Stromal cell of bone marrow (primary cell): ENCODE measurements at places on chromosomes 5 and 9.

DNA sequence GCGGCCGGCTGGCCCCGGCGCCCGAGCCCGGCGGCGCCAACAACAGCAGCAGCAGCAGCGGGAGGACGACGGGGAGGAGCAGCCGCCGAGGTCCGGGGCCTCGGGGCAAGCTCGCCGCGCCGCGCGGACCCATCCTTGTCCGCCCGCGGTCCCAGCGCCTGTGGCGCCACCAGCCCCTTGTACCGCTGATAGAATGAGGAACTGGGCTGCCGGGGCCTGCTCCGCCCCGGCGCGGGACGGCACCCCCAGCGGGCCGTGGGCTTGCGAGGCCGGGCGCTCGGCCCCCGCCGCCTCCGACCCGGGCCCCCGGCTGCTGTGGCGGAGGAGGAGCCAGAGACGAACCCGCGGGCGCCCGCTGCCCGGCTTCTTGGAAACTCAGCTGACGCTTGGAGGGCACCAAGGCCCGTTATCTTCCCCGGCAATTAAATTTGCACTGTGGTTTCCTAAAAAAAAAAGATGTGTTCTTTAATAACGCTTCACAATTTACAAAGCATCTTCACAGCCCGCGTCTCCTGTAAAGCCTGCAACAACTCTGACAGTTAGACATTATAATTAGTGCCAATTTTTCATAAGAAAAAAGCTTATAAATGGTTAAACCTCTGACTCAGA is at the start of gene ARSB:
Gene ARSB, minus strand, starts transcription at position 195 of the 609 bp plus-strand sequence. Its CDS starts 62 bp downstream, at position 133.
- DNase-seq: no peak

- DNase-seq: peak; percentile 54
Observed at GRCh38 chr9:130042885-130043653, at the start of gene FNBP1. Gene FNBP1 (minus strand): TSS chr9:130043189. CDS start chr9:130042975, 214 bp downstream.

DNA sequence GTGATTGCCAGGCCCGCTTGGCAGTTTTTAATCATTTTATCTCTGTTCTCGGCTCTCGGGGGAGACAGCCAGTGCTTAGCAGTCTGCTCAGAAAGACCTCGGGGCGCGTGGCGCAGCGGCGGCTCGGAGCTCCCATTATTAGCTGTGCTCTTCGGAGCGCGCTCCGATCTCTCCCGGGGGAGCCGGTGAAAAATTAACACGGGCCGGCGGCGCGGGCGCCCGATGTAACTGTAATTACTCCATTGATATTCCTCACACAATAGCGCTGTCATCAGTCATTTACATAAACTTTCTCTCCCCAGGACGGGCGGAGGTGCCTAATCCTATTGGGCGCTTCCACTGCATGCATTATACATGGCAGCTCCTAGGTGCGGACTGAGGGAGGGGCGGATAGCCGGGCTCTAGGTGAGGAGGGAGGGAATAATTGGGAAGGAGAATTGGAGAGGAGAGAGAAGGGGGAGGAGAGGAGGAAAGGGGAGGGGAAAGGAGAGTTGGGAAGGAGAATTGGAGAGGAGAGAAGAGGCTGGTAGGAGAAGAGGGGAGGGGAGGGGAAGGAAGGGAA is 24.9 kb downstream of the LMX1B start:
- no peak for DNase-seq

DNA sequence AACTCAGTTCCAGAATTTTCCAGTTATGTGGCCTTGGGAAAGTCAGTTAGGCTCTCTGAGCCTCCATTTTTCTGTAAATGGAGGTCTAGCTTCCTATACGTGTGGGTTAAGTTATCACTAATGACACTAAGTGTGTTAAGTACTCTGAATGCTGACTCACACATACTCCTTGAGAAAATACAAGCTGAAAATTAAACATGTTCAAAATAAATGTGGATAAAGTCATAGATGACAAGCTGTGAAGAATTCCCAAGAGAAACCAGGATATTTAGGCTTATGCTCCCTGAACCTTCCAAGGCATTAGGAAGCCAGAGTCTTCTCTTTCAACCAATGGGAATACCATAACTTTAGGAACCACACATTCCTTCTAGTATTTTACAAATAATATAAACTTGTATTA is 58.1 kb downstream of the ABCA1 start:
- no peak for DNase-seq

GRCh38 chr5:112923988-112924387 is 2.0 kb upstream of the REEP5 start:
- no peak for DNase-seq

GRCh38 chr5:158857976-158858375 is 241.7 kb downstream of the EBF1 start:
- no peak for DNase-seq

- no peak for DNase-seq
Observed at GRCh38 chr5:40480392-40480791, 199.3 kb upstream of the PTGER4 start.

GRCh38 chr5:132297211-132297940 is 3.2 kb downstream of the SLC22A4 start:
- no peak for DNase-seq

DNA sequence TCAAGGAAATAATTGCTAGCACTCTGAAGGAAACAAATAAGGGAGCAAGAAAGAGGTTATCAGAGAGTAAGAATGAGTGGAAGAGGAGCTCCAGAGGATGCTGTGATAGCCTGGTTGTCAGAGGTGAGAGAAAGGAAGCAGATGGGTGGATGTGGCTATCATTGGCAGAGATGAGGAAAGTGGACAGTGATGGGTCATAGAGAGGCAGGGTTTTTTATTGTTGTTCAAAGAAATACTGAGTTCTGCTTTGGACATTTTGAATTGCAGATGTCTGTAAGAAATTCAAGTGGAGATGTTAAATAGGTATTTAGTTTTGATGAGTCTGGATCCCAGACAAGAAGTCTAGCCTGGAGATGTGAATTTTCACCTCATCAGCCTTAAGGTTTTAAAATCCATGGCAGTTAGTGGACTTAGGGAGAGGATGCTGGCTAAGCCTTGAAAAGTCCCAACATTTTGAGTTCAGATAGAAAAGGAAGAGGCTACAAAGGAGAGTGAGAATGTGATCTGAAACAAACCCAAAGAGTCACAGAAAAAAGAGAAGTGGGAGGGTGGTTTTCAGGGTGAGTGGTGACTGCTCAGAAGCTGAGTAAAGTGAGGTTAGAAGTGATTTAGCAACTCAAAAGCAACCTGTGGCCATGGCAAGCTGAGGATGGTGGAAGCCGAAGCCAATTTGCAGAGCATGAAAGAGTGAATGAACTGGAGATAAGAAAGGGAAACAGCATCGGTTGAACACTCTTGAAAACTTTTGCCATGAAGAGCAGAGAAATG is 50.4 kb downstream of the PPIC start:
- DNase-seq: no peak

- DNase-seq: no peak
Observed at GRCh38 chr5:98839469-98840383, 66.3 kb downstream of the RGMB start.

DNA sequence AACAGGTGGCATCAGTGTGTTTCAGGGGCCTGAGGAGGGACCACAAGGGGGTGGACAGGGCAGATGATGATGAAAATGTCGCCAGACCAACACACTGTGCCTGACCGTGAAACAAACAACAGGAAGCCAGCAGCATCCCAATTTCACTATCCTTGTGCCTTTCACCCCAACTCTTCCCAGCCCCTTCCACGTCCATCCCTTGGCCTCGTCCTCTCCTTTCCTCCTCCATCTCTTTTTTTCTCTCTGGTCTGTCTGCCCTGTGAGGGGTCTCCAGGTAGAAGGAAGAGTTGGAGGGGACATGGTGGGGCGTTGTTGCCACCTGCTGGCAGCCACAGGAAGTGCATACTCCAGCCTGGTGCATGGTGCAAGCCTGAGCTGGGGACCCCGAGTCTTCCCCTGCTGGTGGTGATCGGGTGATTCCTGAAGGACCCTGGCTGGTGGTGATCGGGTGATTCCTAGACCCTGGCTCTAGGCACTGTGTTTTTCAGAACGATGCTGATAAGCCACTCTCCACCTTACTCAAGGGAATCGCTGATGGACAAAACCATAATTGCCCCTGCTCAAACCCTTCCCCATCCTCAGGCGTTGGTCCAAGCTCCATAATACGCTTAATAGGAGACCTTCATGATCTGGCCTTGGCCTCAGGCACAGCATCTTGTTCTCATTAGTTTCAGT is 21.7 kb upstream of the NSD1 start:
- DNase-seq: no peak

GRCh38 chr9:28607843-28608242 is 1034.6 kb upstream of the C9orf72 start:
- DNase-seq: no peak

- DNase-seq: no peak
Observed at GRCh38 chr5:109028608-109029299, 281.1 kb downstream of the FER start.

- DNase-seq: peak; percentile 21
Observed at GRCh38 chr5:125660231-125660895, 762.8 kb upstream of the GRAMD2B start.

DNA sequence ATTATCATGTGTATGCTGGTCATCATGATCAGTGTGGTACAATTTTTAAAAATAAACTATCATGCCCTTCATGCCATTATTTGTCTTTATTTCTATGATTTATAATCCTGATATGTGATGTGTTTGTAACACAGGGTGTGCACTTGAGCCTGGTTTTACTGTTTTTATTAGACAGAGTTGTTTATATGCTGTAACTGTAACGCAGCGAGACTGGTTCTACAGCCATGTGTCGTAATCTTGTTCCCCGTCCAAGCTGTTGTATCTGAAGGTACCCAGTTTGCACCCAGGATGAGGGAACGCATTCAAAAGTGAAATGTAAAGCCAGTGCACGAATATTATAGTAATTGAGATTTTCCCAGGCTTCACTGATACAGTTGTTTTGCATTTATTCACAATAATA is 28.2 kb downstream of the SNX18 start:
- no peak for DNase-seq

DNA sequence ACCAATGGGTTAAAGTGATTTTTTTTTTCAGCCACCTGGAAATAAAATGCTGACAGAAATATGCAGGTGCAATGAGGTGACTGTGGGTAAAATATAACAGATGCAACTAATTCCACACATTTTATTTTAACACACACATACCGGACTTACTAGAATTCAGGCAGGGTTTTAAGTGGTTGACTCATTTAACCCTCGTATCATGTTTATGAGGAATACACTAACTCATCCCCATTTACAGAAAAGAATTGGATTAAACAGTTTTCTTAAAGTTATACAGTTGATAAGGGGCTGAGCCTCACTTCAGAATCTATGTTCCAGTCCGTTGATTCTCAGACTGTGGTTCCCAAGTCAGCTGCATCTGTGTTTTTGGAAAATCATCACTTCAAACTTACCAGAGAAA is 207.5 kb downstream of the CHSY3 start:
- DNase-seq: no peak

- DNase-seq: no peak
Observed at GRCh38 chr5:135222771-135223170, 176.3 kb downstream of the MACROH2A1 start.

- no peak for DNase-seq
Observed at GRCh38 chr9:108049671-108050494, 560.3 kb upstream of the KLF4 start.

- DNase-seq: no peak
Observed at GRCh38 chr5:39209924-39210323, 9.4 kb downstream of the FYB1 start.

DNA sequence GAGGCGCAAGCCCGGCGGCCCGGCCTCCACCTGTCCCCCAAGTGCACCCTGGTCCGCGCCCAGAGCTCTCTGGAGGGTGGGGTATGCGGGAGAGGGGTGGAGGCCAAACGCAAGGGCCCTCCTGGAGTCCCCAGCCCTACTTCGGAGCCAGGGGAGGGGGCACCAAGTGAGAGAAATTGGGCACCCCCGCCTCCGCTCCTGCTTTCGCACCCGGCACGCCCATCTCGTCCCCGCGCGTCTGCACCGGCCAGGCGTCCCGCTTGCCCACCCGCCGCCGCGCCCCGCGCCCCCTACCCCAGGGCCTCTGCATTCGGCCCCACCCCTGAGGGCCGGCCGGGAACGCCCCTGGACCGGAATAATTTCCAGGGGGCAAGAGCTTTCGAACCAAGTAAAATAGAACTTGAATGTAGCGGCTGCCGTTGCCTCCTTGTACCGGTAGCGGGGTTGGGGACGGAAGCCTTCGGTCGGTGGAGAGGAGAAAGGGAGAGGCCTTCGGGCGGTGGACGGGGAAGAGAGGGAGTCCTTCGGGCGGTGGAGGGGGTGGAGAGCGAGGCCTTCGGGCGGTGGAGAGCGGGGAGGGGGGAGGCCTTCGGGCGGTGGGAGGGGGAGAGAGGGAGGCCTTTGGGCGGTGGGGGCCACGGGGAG is 694 bp upstream of the PHPT1 start:
- no peak for DNase-seq

GRCh38 chr5:118551716-118552115 is 436.6 kb downstream of the DTWD2 start:
- no peak for DNase-seq

DNA sequence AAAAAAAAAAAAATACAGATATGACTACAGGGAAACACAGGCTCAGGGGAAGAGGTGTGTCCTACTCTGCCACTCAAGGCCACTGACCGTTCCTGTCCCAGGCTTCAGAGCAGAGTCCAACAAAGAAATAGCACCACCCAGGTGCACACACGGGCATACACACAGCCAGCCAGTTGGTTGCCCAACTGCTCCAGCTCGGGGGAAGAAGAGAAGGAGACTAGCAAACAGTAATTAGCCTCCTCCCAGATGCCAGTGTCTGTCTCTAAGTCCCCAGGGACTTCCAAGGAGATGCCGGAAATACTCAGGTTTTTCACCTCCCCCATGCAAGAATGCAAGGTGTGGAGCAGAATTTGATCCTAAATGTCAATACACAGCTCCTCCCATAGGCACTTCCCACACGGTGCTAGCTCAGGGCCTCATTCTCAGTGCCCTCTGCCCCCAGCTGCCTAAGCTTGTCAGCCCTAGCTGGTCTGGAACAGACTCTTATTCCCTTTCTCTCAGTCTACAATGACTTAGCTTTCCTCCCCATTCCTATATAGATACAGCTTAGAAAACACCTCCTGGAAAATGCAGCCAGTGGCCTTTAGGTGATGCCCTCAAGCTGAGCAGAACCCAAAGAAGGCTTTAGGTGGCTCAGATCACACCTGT is 1.7 kb downstream of the MYORG start:
- DNase-seq: no peak

DNA sequence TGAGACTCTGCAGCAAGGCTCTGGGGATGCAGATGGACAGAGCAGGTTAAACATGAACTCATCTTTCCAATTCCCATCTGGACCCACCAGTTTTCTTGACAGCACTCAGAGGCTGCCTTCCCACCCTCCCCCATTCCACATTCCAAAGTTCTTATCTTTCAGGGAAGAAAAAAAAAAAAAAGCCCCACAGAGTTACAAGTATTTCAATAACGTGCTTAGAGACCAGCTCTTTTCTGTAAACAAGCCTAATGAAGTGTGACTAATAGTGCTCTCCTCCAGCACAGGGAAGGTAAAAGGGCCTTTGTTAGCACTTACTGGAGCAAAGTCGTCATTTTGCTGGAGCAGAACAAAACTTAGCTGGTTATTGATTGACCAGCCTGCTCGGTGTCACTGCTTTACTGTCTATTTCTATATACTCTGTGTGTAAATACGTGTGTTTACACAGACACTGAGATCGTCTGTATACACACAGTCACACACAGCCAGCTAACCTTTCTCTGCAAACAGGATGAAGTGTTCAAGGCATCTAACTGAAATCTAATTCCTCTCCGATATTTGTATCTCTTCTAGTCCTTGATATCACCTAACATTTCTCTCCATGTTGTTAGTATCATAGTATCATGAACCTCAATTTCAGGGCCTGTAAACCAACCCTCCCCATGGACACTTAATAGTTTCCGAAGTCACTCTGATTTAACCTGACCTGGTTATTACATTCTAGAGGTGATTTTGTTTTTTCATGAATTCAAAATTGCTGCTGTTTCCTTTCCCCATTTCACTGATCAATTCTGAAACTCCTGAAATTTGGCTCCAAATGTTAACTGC is 84.9 kb downstream of the ZNF608 start:
- no peak for DNase-seq

GRCh38 chr5:109656829-109657228 is 32.9 kb upstream of the MAN2A1 start:
- peak; percentile 95 for DNase-seq
